ENCODE measurements at places on chromosomes 1 and 21. TPM values are rescaled to one million over a fixed set of nuclear protein-coding genes. Genes with fewer than 3 reads are reported as not detected.

DNA sequence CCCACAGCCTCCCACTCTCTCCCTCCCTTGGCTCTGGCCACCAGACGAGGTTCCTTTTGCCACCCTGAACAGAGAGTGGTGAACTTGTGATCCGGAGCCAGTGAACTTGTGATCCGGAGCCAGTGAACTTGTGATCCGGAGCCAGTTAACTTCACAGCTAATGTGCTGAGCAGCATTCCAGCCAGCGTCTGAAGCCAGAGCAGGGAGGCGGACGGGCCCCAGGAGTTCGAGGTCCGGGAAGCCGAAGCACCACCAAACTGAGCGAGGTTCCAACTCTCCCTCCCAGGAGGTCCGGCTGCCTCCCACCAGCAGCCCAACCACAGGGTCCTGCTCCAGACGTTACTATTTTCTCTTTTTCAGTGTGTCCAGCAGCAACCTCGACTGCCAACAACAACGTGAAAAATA is 85.8 kb downstream of the SYF2 start:
- H3K27ac ChIP-seq, result no peak overlapping the region
- DNase-seq, result no peak
- H3K27me3 ChIP-seq, result no peaks in the 10 kb centered on the region
- H3K4me3 ChIP-seq, result no peak overlapping the region

DNA sequence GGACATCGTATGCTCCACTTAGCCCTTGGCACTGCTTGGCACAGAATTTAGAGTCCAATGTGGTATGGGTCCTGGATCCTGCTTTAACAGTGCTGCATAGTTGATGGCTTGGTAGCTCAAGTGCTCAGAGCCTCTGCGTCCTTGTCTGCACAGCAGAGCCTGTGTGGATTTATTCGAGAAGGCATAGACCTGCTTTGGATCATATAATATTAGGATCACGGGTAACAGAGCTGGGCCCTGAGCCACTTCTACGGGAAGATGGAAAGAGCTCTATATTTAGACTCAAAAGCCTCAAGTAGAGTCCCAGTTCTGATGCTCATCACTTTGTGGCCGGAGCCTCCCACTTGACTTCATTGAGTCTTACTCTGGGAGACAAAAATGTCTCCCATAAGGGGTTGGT is 164.4 kb upstream of the EDN2 start:
- no peak overlapping the region for H3K4me3 ChIP-seq
- H3K36me3 ChIP-seq, result no peaks in the 10 kb centered on the region
- no peaks in the 10 kb centered on the region for H3K4me1 ChIP-seq
- no peaks in the 10 kb centered on the region for H3K27me3 ChIP-seq

GRCh38 chr21:34693192-34693810 is 24.5 kb downstream of the CLIC6 start:
- H3K4me1 ChIP-seq, result 0 out of 2 replicates have a peak, but pooled peaks cover 13% of the 10 kb centered on the region
- peak; percentile 51 for DNase-seq
- H3K27me3 ChIP-seq, result no peaks in the 10 kb centered on the region
- no peak overlapping the region for H3K4me3 ChIP-seq
- no peaks in the 10 kb centered on the region for H3K36me3 ChIP-seq
- no peak overlapping the region for H3K27ac ChIP-seq

DNA sequence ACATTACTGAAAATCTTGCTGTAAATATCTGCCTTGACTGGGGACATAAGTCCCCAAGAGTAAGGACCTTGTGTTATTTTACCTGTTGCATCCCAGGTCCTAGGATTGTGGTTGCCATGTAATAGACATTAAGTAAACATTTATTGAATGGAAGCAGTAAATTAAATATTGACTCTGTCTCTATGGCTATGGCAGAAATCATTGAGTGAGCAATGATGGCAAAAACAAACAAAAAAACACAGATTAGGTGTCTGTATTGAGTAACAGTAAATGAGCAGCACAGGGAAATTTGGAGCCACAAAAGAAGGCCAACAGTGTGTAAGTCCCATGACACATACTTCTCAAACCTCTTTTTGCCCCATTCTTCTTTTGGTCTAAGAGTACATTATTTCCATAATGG is 240.4 kb downstream of the NFIA start:
- H3K36me3 ChIP-seq, result no peaks in the 10 kb centered on the region
- H3K27ac ChIP-seq, result no peak overlapping the region
- H3K27me3 ChIP-seq, result no peaks in the 10 kb centered on the region
- H3K4me3 ChIP-seq, result no peak overlapping the region
- DNase-seq, result peak; percentile 2
- H3K4me1 ChIP-seq, result no peaks in the 10 kb centered on the region

GRCh38 chr21:39110431-39110830 is 72.8 kb downstream of the PSMG1 start:
- no peaks in the 10 kb centered on the region for H3K4me1 ChIP-seq
- no peak for DNase-seq
- H3K4me3 ChIP-seq, result no peak overlapping the region
- H3K36me3 ChIP-seq, result no peaks in the 10 kb centered on the region

- no peak overlapping the region for H3K27ac ChIP-seq
- peaks cover 4% of the 10 kb centered on the region for H3K4me1 ChIP-seq
- H3K27me3 ChIP-seq, result no peaks in the 10 kb centered on the region
- no peak overlapping the region for H3K4me3 ChIP-seq
- no peak for DNase-seq
These were observed 49.9 kb downstream of the XCL1 start for GRCh38 chr1:168626326-168626725.

DNA sequence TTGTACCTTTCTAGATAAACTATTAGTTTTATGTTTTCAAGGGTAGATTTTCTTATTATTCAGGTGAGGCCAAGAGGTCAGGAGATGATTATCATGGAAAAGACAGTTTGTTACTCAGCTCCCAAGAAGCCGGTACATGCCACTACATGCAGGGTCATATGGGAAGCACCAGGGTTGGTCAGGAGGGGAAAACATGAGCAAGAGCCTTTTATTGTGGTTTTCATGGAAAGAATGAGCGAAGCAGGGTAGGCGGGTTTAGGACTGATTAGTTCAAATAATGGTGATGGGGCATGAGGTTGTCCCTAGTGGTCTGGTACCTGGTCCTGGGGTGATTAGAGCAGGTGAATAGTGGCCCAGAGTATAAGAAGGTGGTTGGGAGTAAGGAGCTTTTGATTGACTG is 189.9 kb downstream of the APP start:
- H3K4me3 ChIP-seq, result no peak overlapping the region
- H3K4me1 ChIP-seq, result no peaks in the 10 kb centered on the region
- H3K36me3 ChIP-seq, result no peaks in the 10 kb centered on the region
- H3K27ac ChIP-seq, result no peak overlapping the region
- H3K27me3 ChIP-seq, result no peaks in the 10 kb centered on the region
- no peak for DNase-seq

DNA sequence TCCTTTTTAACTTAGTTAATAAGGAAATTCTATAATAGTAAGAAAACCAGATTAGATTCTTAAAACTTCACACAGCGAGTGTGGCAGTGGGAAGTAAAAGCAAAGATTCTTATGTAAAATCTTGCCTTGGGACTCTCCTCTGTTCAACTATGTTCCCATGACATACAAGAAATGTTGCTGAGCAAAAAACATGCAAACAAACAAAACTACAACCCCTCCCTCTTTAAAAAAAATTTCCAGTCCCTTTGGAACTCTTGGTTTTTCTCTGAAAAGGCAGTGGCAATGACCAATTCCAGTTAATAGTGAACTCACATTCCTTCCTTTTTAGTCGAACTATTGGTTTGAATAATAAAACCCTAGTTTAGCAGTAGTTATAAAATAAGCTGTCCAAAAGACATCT is 453.1 kb upstream of the ZRANB2 start:
- H3K27ac ChIP-seq, result no peak overlapping the region
- no peak for DNase-seq

- no peaks in the 10 kb centered on the region for H3K36me3 ChIP-seq
- no peak for DNase-seq
- no peak overlapping the region for H3K4me3 ChIP-seq
- no peaks in the 10 kb centered on the region for H3K27me3 ChIP-seq
- no peak overlapping the region for H3K27ac ChIP-seq
These were observed 93.0 kb upstream of the TENT5C start for GRCh38 chr1:117512728-117513321.

DNA sequence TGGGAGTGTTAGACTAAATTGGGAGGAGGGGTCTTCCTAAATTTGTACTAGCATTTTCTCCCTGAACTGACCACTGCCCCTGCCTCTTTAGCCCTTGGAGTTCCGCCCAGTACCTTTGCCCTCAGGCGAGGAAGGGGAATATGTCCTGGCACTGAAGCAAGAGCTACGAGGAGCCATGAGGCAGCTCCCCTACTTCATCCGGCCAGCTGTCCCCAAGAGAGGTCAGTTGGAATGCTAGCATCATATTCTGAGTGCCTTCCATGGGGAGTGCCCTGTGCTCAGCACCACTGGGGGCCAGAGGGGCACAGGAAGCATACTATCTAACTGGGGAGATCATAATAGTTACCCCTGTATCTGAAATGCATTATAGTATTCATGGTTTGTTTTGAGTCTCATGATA is 10.7 kb downstream of the POLR3GL start:
- H3K27me3 ChIP-seq, result no peaks in the 10 kb centered on the region
- H3K27ac ChIP-seq, result no peak overlapping the region
- no peak for DNase-seq
- peaks cover 24% of the 10 kb centered on the region for H3K4me1 ChIP-seq
- H3K4me3 ChIP-seq, result no peak overlapping the region
- H3K36me3 ChIP-seq, result no peaks in the 10 kb centered on the region

DNA sequence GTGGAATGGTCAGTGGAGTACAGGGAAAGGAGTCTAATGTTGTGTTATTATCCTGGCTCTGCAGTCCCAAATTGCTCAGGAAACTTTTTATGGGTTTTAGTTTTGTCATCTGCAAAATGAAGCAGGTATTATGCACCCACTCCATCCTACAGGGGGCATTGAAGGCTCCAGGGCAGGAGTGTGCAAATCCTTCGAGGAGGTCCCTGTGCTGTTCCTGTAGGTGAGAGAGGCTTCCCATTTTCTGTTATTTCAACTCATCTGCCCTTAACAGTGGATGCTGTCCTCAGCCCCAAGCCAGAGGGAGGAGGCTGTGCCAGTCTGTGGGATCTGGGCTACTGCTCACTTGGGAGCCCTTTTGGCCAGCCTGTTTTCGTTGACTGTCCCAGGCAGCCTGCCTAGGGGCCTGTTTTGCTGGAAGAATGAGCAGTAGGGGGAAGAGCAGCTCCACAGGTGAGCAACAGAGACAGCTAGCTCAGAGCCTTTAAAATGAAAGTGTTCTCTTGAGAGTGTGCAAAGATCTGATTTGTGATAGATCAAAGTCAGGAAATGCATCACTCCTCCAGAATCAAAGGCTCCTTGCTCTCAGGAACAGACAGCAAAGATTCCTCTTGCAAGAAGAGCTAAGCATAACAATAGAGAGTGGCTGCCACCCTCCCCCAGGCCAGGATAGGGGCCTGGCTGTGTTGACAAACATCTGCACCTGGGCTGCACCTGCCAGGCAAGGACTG is 317.6 kb upstream of the PROX1 start:
- no peaks in the 10 kb centered on the region for H3K36me3 ChIP-seq
- no peak overlapping the region for H3K27ac ChIP-seq
- H3K4me3 ChIP-seq, result no peak overlapping the region
- H3K4me1 ChIP-seq, result peaks cover 11% of the 10 kb centered on the region

DNA sequence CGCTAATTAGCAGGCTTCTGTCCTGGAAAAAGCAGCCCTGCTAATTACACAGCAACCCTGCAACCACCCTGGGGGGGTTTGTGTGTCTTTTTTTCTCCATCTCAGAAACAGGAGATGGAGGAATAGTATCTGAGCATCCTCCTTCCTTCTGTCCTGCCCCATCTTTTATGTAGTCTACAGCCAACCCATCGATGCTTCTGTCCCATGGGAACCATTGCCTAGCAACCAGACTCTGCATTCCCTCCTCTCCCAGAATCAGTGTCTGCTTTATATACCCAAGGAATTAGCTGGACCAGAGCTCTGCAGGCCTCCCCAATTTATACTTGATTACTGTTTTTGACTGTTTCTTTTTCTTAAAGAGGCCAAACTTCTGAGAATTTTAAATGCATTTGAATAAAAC is 35.1 kb downstream of the LRRC38 start:
- H3K4me3 ChIP-seq, result no peak overlapping the region
- no peak overlapping the region for H3K27ac ChIP-seq
- no peaks in the 10 kb centered on the region for H3K36me3 ChIP-seq
- DNase-seq, result no peak

- H3K4me3 ChIP-seq, result no peak overlapping the region
- no peak for DNase-seq
- no peak overlapping the region for H3K27ac ChIP-seq
- H3K4me1 ChIP-seq, result no peaks in the 10 kb centered on the region
- no peaks in the 10 kb centered on the region for H3K36me3 ChIP-seq
- no peaks in the 10 kb centered on the region for H3K27me3 ChIP-seq
These were observed 15.2 kb upstream of the GPR153 start for GRCh38 chr1:6275826-6276782.

GRCh38 chr1:109255097-109255651 is 5.8 kb downstream of the CELSR2 start:
- no peak for DNase-seq
- H3K27me3 ChIP-seq, result no peaks in the 10 kb centered on the region
- peaks cover 9% of the 10 kb centered on the region for H3K4me1 ChIP-seq
- H3K36me3 ChIP-seq, result no peaks in the 10 kb centered on the region
- no peak overlapping the region for H3K4me3 ChIP-seq

DNA sequence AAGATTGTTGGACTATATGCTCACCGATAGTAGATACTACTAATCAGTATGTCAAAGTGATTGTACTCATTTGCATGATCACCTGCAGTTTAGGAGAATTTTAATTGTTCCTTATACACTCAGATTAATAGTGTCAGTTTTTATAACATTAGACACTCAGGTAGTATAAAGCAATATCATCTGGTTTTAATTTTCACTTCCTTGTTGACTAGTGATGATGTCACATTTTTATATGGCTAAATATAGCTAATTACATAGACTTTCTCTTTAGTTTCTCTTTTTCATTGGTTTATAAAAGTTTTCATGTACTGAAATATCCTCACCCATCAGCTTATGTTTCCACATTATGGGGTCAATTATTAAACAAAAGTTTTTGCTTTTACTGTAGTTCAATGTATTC is 1332.4 kb upstream of the ADGRL2 start:
- no peak overlapping the region for H3K4me3 ChIP-seq
- no peak for DNase-seq
- H3K36me3 ChIP-seq, result no peaks in the 10 kb centered on the region
- H3K4me1 ChIP-seq, result no peaks in the 10 kb centered on the region
- H3K27me3 ChIP-seq, result no peaks in the 10 kb centered on the region

Gene TFF2
- total RNA-seq, result 1.2 TPM

Gene TPTE
- not detected for total RNA-seq

Gene SUCO
- 48.4 TPM for total RNA-seq

Gene NGF
- not detected for total RNA-seq

Gene ARMH1
- total RNA-seq, result not detected

Gene NCAM2
- total RNA-seq, result not detected

Gene ADORA1
- total RNA-seq, result 46.0 TPM

Gene SEMA6C
- total RNA-seq, result 3.7 TPM

All from Caco-2 (cell line).